Activated CD8-positive, alpha-beta memory T cell treated with anti-CD3 and anti-CD28 coated beads, Interleukin-2, amount 10 ng/mL, durations not matched to agents 7 days and 5 days (primary cell): ENCODE measurements at places on chromosomes 7 and 10.

- no peak for DNase-seq
Observed at GRCh38 chr10:17655567-17656146, 11.7 kb downstream of the STAM start.

- no peak for DNase-seq
Observed at GRCh38 chr10:13686331-13686752, 99.6 kb downstream of the PRPF18 start.

GRCh38 chr10:111175787-111176186 lies 99.0 kb downstream of the ADRA2A start:
- DNase-seq: no peak

- DNase-seq: no peak
Observed at GRCh38 chr7:102119213-102119651, 167.4 kb upstream of the SH2B2 start.

DNA sequence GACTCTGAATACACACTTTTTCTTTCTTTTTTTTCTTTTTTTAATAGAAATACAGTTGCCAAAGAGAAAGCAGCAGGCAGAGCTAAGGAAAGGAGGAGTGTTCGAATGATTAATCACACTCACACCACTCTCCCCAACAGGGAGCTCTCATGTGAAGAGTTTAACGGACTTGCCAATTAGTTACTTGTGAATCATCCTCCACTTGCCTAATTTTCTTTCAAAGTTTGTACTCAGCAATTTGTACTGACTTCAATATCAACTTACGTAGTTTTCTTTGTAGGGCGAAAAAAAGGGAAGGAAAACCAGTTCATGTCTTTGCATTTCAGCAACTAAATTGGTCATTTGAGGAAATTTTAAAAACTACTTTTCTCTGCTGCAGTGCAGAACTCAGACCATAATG lies 109.2 kb downstream of the PIP4K2A start:
- DNase-seq: no peak

GRCh38 chr10:112698818-112699164 lies 251.3 kb upstream of the TCF7L2 start:
- no peak for DNase-seq

- DNase-seq: no peak
Observed at GRCh38 chr7:14179781-14180180, 190.3 kb upstream of the ETV1 start.

DNA sequence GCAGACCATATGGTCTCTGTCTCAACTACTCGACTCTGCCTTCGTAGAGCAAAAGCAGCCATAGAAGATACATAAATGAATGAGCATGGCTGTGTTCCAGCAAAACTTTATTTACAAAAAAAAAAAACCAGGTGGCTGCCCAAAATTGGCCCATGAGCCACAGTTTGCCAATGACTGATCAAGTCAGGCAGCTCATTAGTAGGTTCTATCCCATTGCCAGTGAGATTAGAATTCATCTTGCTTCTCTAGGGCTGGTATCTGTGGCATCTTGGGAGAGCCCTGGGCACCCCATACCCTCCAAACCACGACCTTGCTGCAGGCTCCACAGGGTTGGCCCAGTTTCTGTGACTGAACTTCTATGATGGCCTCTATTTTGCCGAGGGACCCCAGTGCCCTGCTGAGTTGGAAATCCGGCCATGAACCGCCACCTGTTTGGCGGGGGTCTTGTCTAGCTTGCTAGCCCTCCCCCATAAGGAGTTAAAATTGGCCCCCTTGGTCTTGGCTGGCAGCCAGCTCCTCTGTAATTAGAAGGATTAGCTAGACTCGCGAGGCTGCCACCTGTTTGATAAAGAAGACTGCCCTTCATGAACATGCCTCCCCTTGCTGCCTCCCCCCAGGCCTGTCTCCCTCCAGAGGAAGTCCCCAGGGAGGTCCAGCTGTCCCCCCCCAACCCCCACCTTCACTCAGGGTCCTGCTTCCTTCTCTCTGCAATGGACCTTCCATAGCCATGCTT lies 83.9 kb downstream of the CHN2 start:
- DNase-seq: no peak

DNA sequence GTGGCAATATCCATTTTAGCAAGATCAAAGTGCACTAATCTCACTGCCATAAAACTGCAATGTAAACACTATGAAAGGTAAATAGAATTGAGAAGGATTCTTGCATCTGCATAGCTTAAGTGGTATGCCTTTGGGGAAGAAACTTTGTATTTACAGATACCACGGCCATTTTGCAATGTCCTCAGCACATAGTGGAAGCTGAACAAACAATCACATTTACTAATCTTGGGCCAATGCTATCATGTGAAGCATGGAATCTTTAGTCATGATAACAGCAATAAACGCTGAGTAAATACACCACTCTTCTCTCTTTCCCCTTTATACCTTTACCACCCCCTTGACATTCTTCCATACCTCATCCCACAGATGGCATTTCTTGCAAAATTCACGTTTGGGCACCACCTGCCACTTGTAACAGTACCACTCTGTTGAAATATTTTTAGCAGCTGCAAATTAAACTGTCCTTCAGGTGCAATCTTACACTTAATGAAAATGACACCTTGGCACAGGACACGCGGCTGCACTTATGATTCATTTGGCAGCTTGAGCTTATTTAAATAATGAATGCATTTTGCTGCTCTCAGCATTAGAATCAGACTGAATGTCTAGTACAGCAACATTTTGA lies 171.8 kb downstream of the SEMA3A start:
- no peak for DNase-seq

DNA sequence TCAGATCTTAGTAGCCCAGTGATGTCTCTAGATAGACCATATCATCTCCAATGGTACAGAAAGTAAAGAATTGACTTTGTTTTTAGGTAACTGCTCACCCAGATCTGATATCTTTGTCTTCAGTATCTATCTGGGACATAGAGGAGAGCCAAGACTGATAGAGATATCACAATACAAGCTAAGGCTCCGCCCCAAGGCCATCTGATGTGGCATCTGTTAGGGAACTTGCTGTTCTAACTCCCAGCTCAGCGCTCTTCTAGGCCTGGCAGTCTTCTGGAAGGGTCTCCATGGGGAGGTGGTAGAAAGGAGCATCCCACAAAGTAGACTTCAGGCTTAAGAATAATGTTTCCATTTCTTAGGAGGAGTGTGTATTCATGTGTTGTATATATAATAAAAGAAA lies 88.4 kb upstream of the SAMD8 start:
- no peak for DNase-seq

- DNase-seq: no peak
Observed at GRCh38 chr7:18144166-18144565, 116.5 kb upstream of the PRPS1L1 start.

DNA sequence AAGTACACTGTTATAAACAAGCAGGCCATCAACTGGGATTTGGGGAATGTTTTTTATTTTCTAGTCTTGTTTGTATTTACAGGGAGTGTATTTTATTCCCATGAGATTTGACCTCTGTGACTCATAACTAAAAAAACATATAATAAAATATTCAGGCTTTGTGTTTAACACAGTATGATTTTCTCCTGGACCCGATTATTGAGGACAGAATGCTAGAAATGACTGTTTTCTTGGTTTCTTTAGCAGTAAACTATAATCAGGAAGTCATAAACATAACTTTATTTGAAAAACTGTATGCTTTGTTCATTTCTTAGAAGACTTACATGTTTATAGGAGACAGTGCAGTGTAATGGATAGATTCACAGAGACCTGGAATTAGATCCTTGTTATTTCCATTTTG lies 2.1 kb downstream of the NHLRC2 start:
- DNase-seq: no peak

- DNase-seq: no peak
Observed at GRCh38 chr7:121000081-121000983, 11.8 kb downstream of the CPED1 start.

DNA sequence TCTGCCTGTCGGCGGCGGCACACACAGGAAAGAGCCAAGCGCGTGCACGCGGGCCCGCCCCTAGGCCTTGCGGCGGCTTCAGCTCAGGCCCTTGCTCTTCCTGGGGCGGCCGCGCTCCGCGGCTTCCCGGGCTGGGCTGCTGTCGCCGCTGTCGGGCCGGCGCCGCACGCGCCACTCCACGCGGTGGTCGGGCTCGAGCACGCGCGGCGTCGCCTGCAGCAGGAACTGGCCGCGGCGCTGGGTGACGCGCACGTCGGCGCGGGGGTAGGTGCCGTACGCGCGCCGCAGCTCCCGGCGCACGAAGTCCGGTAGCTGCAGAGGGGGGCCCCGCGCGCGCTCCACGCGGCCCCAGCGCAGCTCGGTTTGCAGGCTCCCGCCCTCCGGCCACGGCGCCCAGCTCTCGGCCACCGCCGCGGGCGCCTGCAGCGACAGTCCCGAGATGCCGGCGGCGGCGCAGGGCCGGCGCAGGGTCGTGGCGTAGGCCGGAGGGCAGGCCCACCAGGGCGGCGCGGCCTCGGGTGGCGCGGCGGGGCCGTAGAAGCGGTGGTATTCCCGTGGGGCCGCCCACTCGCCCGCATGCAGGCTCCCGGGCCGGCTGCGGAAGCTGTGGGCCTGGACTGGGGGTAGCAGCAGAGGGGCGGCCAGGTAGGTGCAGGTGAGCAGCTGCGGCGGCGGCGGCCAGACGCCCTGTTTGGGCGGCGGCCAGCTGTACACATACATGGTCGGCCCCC lies 804 bp downstream of the C10orf95 start:
- peak; percentile 92 for DNase-seq

- DNase-seq: no peak
Observed at GRCh38 chr10:45427262-45427969, 53.4 kb downstream of the ALOX5 start.

DNA sequence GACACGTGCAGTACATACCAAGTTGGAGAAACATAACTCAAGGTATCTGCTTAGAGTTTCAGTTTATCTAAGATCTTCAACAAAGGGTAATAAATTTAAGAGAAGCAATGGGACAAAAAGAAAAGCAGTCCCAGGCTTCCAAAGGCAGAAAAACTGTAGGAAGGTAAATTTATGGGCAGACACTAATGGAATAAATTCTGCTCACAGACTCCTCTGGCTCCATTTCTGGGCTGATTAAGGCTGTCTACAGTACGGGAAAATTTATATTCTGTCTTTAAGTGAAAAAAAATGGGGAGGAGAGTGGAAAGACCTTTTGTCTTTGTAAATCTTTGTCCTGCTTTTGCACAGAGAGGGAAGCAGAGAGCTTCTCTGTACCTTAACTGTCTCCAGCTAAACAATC lies 587.5 kb upstream of the IGFBP3 start:
- DNase-seq: no peak

DNA sequence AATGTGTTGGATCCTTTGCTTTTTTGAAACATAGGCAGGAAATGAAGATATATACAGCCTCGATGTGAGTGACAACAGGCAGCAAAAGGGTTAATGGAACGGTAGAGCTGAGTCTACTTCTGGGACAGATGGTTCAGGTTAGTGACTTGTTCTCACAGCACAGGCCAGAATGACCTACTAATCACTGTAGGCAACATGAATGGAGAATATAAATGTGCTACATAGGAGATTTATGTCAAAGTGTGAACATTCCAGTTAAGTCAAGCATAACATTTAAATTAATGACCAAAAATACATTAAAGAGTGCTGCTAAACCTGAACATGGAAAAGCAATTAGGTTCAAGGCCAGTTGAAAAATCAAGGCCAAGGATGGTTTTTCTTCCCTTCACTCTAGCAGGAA lies 235.2 kb downstream of the POU6F2 start:
- no peak for DNase-seq

- no peak for DNase-seq
Observed at GRCh38 chr10:103665162-103665889, 171.8 kb downstream of the NEURL1 start.

DNA sequence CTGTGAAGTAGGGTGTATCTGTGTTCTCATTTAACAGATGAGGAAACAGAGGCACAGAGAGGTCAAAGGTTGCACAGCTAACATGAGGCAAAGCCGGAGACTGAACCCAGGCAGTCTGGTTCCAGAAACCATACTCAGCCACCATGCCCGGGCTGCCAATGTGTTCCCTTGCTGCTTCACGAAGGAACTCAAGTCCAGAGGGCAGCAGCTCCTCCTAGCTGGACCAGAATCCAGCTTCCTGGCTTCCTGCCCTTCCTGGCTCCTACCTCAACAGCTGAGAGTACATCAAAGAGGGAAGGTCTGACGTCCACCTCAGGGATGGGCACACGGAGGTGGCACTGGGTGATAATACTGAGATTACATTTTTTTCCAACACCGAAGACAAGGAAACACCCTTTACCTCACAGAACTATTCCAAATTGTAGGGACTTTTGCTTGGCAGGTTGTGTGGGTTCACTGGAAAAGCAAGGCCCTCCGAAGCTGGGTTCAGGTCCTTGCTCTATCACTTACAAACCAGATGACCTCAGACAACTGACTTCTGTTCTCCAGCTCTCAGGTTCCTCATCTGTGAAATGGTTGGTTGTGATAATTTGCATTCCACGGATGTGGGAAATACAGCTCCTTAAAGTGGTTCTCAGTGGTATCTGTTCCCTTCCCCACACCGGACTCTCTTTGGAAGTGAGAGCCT lies 154.1 kb upstream of the ZMIZ1 start:
- no peak for DNase-seq

- no peak for DNase-seq
Observed at GRCh38 chr7:124908259-124908658, 21.4 kb downstream of the POT1 start.
